Stimulated activated CD4-positive, alpha-beta T cell treated with anti-CD3 and anti-CD28 coated beads, Interleukin-1b, Interleukin-23, amount 100 ng/mL, for 1 hour (primary cell): ENCODE measurements at places on chromosomes 1 and 21.
A peak's percentile ranks its signal among the peaks of the same experiment; 100 is the strongest.

GRCh38 chr1:163401211-163401610 lies 79.5 kb downstream of the NUF2 start:
- no peak for DNase-seq

GRCh38 chr1:21280482-21280881 lies 9.8 kb downstream of the ECE1 start:
- DNase-seq, result no peak

GRCh38 chr1:5099558-5099957 lies 445.1 kb downstream of the AJAP1 start:
- DNase-seq, result no peak

DNA sequence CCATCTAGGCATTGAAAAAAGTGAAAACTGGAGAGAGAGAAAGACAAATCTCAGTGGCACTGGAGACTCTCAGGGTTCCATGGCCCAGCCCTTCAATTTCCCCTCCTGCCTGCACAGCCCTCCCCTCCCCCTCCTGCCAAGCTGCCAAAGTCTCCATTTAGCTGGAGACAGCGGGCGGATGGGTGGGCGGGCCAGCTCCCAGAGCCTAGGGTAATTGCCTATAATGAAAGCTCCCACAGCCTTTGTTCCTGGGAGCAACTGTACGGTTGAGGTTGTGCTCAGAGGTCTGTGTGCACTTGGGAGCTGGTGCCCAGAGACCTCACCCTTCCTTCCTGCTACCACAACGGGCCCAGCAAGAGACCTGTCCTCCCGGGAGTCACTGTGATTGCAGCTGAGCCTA lies 89.6 kb downstream of the NAV1 start:
- no peak for DNase-seq

DNA sequence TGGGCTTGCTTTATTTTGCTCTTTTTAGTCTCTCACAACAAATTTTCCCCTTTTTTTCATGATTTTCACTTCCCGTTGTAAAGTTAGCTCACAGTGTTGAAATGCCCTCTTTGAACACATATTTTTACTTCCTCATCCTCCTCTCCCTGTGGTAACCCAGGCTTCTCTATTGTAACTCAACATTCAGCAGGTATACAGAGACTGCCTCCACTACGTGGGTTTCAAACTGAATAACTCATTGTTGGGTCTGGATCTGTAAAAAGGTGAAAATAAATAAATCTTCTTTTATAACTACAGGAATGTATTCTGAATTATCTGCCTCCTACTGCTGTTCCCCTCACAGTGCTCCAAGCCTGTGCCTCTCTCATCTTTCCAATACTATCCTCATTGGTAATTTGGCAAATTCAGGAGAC lies 166.4 kb downstream of the RUNX1 start:
- no peak for DNase-seq

- peak; percentile 53 for DNase-seq
Observed at GRCh38 chr1:23743287-23744152, at the start of gene ELOA. TSS of gene ELOA (plus strand) at chr1:23743471. CDS start at chr1:23743504, 33 bp downstream.

DNA sequence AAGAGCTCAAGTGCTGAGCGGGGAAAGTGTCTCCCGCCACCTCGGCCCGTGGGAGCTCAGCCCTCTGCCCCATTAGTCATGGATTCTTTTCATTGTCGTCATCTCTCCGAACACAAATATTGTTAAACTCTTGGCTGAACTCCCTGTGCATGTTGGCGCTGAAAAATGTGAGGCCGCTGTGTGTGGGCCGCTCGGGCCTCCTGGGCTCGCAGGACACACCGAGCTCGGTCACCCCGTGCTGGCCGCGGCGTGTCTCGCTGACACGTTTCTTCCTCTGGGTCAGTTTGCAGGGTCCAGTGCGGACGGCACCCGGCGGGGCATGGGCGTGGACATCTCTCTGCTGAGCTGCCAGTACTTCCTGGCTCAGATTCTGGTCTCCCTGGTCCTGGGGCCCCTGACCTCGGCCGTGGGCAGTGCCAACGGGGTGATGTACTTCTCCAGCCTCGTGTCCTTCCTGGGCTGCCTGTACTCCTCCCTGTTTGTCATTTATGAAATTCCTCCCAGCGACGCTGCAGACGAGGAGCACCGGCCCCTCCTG lies 25.6 kb downstream of the SLC45A1 start:
- DNase-seq, result no peak

DNA sequence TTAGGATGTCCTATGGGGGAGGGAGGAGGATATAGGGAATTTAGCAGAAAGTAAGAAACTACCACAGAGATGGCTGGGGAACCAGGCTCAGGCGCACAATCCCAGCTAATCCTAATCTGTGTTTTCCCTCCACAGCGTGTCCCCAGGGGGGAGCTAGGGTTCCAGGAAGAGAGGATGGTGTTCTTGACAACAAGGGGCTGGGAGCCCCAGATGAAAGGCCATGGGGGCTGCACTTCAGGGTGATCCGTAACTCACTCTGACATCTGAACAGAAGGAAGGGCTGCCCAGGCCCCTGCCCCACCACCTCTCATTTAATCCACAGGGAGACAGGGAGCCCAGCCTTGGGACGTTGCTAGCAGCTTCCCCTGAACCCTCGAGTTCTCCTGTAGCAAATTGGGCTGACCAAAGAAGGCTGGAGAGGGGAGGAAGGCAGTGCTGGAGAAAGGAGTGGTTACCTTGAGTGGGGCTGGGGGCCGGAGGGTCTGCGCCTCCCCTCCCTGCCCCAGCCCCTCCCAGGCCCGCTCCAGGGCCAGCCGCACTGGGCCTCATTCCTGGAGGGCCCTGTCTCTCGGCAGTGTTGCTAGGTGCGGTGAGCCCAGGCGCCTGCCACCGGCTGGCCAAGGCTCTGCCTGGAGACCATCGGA lies 131.7 kb downstream of the TMEM53 start:
- no peak for DNase-seq

- DNase-seq, result no peak
Observed at GRCh38 chr1:213464786-213465460, 413.9 kb downstream of the RPS6KC1 start.

DNA sequence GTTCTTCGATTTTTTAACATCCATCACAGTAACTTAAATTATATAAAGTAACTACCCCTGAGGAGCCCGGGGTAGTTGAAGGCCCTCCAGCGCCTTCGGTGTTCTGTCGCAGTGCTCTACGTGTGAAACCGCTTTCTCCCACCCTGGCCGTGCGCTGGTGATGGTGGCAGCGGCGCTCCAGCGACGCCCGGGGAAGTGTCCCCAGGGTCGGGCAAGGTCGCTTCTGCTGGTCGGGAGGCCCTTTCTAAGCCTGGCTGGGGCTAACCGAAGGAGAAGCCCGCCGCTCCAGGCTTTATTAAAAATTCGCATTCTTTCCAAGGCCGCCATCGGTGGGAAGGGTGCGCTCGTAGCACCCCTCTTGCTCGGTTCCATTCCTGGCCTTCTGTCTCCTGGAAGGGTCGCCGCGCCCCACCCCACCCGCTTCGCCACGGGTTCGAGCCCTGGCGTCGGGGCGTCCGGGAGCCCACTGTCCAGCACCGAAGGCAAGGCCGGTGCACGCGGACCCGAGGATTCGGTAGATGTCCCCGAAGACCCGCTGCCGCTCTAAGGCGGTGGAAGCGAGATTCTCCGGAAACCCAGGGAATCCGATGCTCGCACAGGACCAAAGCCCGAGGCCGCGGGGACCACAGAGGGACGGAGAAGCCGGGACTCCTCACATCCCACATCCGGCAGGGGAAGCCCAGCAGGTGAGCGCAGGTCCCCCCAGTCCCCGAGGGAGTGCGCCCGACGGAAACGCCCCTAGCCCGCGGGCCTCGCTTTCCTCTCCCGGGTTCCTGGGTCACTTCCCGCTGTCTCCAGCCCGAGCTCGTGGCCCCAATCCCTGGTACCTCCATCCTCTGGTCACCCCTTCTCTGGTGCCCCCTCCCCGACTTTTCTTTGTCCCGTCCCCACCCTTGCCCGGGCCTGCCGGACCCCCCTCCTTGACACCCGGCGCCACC lies 685 bp upstream of the RIPPLY3 start:
- DNase-seq, result no peak

DNA sequence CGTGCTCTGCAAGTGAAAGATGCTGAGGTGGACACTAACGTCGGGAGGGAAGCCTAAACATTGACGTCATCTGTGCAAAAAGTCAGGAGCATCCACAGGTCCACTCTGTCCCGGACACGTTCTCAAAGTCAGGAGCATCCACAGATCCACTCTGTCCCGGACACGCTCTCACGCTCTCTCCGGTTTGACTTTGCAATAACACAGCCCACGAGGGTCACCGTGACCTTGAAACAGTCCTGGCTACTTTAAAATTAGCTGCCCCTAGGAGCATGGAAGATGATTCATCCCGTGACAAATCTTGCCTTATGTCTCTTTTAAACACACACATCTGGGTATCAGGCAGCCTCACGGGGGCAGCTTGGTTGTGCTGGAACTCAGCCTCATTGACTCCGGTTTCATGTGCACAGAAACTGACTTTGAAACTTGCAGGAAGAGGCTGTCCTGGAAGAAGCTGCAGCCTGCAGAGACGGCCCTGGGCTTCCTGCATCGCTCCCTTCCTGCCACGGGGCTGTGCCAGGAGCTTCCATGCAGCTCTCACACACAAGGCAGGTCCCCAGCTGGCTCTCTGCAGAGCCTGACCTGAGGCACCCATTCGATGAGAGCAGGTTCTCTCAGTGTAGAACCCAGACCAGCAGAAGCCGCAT lies 18.1 kb upstream of the COL18A1 start:
- DNase-seq, result no peak

DNA sequence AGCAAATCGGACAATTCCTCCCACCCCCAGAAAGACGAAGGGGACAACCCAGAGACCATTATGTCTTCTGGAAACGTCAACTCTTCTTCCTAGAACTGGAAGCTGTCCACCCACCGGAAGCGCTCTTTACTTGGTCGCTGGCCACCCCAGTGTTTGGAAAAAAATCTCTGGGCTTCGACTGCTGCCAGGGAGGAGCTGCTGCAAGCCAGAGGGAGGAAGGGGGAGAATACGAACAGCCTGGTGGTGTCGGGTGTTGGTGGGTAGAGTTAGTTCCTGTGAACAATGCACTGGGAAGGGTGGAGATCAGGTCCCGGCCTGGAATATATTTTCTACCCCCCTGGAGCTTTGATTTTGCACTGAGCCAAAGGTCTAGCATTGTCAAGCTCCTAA lies 3.2 kb downstream of the S1PR1 start:
- DNase-seq, result no peak

DNA sequence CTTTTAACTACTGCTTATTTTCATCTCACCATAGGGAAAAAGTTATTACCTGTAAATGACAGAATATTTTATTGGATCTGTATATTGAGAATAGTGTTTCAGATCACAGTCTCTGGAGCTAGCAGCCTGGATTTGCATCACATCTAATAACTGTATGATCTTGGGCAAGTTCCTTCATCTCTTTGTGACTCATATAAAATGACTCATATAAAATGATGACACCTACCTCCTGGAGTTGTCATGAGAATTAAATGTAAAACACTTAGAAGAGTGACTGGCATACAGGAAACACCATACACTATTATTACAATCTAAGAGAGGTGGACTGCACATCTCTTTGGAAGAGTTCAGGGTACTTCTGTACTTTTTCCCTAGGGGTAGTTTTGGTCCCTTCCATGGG lies 421.3 kb downstream of the NEGR1 start:
- no peak for DNase-seq

DNA sequence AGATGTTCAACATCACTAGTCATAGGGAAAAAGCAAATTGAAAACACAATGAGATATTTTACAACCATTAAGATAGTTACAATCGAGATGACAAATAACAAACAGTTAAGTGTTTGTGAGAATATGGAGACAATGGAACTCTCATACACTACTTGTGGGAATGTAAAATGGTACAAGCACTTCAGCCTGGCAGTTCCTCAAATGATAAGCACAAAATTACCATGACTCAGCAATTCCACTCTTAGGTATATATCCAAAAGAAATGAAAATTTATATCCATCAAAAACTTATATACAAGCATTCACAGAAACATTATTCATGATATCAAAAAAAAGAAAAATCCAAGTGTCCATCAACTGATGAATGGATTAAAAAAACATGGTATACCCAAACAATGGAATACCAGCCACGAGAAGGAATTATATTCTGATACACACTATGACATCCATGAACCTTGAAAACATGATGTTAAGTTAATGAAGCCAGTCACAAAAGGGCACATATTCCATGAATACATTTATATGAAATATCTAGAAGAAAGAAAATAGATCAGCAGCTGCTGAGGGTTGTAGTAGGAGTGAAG lies 76.4 kb downstream of the EVI5 start:
- no peak for DNase-seq

DNA sequence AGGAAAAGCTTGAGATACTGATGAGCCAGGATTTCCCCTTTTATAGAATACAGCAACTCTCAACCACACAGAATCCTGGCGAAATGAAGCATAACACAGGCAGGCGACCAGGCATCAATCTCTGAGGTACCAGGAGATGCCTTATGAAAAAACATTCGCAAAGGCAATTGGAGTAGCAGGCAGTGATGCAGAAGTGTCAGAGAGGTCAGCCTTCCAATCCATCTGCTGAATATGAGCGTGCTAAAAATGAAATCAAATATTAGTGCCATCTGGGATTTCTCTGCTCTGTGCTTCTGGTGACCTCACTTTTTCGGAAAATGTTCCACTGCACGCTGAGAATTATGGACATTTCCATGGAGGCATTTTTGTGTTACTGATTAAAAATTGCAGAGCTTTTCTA lies 258.8 kb downstream of the VAV3 start:
- no peak for DNase-seq

GRCh38 chr1:205545001-205545919 lies 40.8 kb downstream of the CDK18 start:
- no peak for DNase-seq

- DNase-seq, result no peak
Observed at GRCh38 chr1:11316701-11317100, 43.7 kb downstream of the UBIAD1 start.

GRCh38 chr1:77430966-77431690 lies 149.3 kb downstream of the AK5 start:
- no peak for DNase-seq

- DNase-seq, result no peak
Observed at GRCh38 chr1:108858230-108858950, 1.5 kb upstream of the AKNAD1 start.

- no peak for DNase-seq
Observed at GRCh38 chr1:91608876-91609275, 108.2 kb downstream of the CDC7 start.

DNA sequence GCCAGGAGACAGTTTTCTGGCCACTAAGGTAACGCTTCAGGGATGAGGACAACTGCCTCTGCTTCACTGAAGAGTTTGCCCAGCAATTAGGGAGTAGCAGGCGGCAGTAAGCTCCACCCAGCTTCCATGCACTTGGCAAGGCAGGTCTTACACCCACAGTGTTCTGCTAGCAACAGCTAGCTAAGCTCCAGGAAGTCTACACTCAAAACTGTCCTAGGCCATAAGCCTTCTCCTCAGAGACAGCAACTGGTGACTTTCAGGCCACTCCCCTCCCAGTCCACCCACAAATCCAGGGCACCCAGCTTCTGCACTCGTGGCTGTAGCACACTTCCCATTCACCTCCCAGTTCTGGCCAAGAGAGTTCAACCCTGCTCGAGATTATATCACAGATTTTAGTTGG lies 47.3 kb downstream of the KMO start:
- DNase-seq, result no peak
